Endothelial cell of umbilical vein (primary cell): ENCODE measurements at places on chromosomes 7 and 10. TPM values are rescaled to one million over a fixed set of nuclear protein-coding genes. Genes with fewer than 3 reads are reported as not detected.
A peak's percentile ranks its signal among the peaks of the same experiment; 100 is the strongest.

The SOSTDC1 gene
- polyA plus RNA-seq = not detected in 2 replicates

The ITPRID1 gene
- not detected in 2 replicates for polyA plus RNA-seq

The ZNF804B gene
- not detected in 2 replicates for polyA plus RNA-seq

The FKBP6 gene
- 0.04 TPM in 1 of 2 replicates, not detected in the other for polyA plus RNA-seq

DNA sequence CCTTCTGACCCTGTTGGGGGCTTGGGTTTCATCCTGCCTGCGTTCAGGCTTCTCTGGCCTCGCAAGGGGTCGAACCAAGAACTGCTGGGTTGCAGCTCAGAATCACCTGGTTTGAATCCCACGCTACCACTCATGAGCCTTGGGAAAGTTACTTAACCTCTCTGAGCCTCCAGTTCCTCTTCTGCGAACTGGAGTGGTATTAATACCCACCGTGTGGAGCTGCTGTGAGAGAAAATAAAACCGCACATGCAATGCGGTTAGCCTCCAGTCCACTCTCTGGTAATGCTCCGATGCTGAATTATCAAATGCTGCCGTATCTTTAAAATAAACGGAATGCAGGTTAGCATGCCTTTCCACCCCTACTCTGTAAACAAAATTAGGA is 171.9 kb downstream of the ARHGAP12 start:
- DNase-seq = no peak

DNA sequence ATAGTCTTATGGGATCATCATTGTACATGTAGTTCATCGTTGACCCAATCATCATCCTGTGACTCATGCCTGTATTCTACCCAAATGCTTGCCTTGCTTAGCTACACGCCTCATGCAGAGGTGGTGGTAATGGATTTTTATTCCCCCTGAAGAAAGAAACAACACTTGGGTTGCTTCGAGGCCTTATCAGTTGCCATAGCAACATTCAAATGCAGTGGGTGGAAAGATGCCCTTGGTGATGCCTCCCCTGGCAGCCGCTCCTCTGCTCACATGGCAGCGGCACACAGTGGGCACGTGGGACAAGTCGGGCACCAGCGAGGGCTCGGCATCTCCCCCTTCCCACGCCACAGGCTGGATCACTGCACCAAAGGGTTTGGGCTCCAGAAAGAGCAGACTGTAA is 54.0 kb upstream of the NMT2 start:
- no peak for DNase-seq

GRCh38 chr7:159329818-159330378 is 185.2 kb upstream of the VIPR2 start:
- DNase-seq = no peak

DNA sequence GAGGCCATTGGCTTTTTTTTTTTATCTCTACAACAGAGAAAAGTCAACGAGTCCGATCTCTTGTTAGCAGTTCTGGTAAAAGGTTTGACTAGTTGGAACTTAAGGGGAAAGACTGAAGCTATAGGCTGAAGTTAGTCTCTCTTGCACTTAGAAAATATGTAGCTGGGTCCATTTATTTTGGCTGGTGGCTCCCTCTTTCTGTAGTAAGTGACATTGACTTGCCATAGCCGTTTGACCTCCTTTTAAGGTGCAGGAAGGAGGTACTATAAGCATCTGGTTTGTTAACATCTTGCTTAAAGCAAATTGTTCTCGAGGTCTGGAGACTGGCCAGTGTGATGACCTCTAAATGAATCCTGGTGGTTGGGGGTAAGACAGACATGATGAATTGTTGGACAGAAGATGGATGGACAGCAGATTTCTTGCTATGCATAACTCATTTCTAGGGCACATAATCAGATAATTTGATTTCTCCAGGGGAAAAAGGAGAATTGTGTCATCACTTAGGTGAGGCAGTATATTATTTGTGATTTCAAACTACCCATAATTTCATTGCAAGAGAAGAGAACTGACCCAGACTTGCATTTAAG is 356.3 kb upstream of the GALNT17 start:
- no peak for DNase-seq

GRCh38 chr7:36119005-36119706 is 33.9 kb upstream of the EEPD1 start:
- peak; percentile 22 for DNase-seq

DNA sequence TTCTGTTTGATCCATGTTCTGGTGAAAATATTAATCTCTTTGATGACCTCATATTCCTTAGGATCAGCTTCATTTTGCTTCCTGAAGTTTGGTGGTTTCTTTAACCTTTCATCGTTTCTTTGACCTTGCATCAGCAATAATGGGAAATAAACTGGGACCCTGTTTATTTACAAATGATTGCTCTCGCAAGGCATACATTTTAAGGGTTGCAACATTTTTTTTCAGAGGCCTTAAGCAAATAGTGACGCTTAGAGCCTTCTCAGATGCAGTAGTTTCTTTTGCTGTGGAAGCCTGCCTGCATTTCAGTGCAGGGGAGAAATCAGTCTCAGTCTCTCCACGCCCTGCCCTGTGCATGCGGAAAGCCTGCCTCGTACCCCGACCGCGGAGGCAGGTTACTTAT is 139.1 kb upstream of the NPS start:
- no peak for DNase-seq
